Hippocampal formation (tissue), 2 donors: ENCODE measurements at places on chromosomes 6 and 20.

DNA sequence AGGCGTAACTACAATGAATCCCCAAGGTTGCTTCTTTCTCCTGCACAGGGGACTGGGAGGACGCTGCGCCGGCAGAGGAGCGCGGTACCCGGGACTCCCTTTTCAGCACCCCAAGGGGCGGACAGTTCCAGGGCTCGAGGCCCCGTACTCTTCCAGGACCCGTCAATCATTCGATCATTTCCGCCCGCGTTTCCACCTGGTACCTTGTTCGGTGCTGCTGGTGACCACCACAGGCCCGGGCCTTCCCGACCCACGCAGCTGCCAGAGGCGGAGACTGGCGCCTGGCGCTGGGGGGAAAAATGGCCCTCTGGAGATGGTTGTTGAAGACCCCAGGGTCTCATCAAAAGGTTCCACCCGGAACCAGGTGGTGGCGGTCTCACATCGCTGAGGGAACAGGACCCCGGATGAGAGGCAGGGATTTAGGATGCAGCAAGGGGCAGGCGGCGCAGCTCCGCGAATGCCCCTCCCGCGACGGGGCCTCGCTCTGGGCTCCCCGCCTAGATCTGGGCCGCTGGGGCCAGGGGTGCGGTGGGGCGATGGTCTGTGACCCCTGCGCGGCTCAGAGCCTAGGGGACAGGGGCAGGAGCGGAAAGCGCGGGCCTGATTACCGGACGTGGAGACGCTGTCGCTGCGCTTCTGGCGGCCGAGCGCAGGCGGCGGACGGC lies 744 bp downstream of the VSX1 start:
- no peak for DNase-seq

- DNase-seq: no peak
Observed at GRCh38 chr6:38755874-38756273, 40.8 kb downstream of the DNAH8 start.

DNA sequence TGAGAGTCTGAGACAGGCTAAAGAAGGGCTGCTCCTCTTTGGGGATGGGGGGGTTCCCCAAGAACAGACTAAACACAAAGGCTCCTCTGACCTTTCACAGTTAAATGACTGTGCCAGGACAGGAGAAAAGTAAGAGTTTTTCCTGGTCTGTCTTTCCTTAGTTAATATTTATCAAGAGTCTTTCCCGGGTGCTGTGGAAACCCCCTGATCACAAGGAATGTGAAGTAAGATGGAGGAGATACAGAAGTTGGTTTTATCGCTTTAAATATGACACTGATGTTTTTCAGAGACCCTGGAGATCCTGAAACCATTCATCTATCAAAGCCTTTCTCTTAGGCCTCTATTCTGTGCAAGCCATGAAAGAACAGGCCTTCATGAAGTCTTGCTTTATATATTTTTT lies 105.8 kb downstream of the RNF144B start:
- no peak for DNase-seq

- DNase-seq: no peak
Observed at GRCh38 chr6:53624502-53624901, 41.1 kb downstream of the KLHL31 start.

GRCh38 chr6:159084493-159085091 lies 39.8 kb upstream of the TAGAP start:
- DNase-seq: no peak

- no peak for DNase-seq
Observed at GRCh38 chr6:1498491-1499113, 109.2 kb downstream of the FOXF2 start.

DNA sequence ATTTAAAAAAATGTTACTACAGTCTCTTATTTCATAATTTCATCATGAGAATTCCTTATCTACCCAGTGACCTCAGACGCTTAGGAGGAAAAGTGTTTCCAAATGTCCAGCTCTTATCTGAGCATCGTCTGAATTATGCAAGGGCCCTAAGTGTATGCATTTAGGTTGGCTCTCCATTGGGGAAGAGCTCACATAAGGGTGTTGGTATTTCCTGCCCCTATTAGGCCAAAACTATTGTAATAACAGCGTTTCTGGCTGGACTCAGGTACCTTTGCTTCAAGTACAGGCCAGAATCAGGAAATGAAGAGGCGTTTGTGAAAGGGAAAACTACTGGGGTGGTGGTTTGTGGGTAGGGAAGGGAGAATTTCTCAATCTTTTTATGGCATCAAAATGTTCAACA lies 40.4 kb upstream of the SGK1 start:
- DNase-seq: no peak

- no peak for DNase-seq
Observed at GRCh38 chr6:150189122-150189521, 46.3 kb downstream of the PPP1R14C start.

- no peak for DNase-seq
Observed at GRCh38 chr20:41621421-41621820, 3.2 kb upstream of the CHD6 start.

DNA sequence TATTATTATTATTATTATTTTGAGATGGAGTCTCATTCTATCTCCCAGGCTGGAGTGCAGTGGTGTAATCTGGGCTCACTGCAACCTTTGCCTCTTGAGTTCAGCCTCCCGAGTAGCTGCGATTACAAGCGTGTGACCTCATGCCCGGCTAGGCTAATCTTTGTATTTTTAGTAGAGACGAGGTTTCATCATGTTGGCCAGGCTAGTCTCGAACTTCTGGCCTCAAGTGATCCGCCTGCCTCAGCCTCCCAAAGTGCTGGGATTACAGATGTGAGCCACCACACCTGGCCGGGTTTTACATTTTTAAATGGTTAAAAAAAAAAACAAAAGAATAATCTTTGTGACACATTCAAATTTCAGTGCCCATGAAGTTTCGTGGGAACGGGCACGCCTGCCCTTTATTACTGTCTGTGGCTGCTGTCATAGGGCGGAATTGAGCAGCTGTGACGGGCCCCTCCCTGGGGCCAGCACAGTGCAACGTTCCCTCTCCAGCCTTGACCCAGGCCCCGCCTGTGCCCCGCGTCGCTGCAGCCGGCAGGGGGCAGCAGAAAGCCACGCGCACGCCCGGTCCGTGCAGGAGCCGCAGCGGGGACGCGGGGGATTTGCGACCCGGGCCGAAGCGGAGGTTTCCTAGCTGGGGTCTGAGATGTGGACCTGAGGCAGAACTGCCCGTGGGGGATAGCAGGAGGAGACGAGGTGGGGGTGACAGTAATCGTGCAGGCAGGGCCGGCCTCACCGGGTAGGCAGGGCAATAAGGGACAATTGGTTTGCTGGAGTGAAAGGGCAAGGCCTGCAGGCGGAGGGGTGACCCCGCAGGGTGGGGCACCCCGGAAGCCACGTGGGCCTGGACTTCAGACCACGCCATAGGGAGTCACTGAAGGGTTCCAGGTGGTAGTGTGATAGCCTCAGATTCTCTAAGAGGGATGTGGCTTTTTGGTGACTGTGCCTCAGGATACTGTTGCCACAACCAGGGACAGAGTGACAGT lies 54.3 kb downstream of the SYTL3 start:
- peak; percentile 49 for DNase-seq

DNA sequence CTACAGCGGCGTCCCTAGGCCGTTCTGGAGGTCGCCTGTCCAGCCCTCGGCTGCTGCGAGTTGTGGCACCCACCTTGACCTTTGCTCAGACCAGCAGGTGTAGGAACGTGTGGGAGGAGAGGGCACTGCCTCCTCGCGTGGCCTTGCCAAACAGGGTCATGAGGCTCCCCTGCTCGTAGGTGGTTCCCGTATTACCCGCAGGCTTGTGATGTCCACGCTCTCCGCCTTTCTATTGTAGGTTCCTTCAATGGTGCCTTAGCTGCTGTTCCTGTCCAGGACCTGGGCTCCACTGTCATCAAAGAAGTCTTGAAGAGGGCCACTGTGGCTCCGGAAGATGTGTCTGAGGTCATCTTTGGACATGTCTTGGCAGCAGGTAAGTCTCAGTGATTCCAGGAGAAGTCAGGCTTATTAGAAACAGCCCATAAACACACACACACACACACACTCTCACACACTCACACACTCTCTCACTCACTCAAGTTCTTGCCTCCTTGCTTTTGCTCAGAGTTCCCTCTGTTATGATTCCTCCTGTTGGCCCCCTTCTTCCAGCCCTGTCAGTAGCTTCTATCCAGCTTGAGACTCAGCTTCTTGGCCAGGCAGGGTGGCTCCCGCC lies 942 bp downstream of the ACAT2 start:
- DNase-seq: no peak

DNA sequence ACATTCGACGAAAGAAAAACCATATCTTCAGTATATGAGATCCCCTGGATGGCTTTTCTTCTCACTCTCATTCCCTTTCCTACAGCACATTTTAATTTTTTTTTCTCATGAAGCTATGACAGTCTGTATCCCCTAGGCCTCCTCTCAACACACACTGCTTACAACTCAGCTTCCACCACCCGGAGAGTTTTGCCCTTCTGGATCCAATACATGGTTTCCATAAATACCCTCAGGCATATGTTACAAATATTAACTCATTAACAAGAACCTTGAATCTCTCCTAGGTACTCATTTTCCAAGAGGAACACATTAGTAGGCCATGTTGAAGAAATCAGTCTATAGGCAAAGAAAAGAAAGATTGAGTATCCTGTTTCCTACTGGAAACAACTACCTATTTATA lies 44.0 kb downstream of the PAK5 start:
- DNase-seq: no peak

GRCh38 chr20:478949-479429 lies 16.7 kb upstream of the TBC1D20 start:
- no peak for DNase-seq

DNA sequence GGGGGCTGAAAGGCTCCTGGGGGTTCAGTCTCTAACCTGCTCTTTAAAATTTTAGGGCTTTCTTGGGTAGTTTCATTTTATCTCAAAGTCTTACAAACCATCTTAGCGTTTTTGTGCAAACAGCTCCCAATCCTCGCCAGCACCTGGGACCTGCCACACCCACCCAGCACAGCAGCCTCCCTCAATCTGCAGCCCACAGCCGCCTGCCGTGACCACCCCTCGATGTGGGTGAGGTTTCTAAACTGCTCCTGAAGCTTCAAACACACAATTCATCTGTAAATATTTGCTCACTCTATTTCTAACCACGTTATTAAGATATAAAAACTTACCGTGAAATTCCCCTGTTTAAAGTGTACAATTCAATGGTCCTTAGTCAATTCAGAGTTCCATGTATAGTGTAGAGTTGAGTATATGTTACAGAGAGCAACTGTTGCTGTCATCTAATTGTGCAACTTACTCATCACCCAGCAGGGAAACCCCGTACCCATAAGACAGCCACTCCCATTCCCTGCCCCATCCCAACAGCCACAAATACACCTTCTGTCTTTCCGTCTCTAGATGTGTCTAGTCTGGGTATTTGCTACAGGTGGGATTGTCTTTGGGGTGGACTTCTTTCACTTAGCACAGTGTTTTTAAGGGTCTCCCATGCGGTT lies 381.0 kb downstream of the TAF4 start:
- no peak for DNase-seq

DNA sequence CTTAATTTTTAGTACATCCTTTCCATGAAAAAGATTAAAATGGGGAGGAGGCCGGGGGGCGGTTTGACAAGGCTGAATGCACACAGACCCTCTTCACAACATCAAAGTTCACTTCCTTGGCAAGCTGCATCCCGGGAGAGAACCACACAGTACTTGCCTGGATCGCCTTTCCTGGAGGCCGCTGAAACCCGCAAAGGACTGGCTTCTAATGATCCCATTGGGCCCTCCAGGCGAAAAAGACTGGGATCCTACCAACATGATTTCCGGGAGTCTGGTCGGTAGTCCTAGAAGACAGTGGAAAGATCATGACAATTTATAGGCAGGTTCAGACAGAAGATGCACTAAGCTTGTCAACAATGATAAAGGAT lies 60.2 kb downstream of the RIPOR2 start:
- DNase-seq: no peak

DNA sequence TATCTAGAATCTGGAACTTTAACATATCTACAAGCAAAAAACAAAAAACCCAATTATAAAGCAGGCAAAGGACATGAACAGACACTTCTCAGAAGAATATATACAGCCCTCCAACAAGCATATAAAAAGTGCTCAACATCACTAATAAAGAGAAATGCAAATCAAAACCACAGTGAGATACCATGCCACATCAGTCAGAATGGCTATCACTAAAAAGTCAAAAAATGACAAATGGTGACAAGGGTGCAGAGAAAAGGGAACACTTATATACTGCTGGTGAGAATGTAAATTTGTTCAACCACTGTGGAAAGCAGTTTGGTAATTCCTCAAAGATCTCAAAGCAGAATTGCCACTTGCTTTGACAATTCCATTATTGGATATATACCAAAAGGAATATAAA lies 215.0 kb upstream of the EYS start:
- no peak for DNase-seq

GRCh38 chr6:81242624-81243023 lies 509.9 kb downstream of the TENT5A start:
- no peak for DNase-seq

GRCh38 chr20:10648651-10649050 lies 25.1 kb downstream of the JAG1 start:
- DNase-seq: no peak

GRCh38 chr6:155377061-155377460 lies 62.8 kb upstream of the TFB1M start:
- DNase-seq: no peak

DNA sequence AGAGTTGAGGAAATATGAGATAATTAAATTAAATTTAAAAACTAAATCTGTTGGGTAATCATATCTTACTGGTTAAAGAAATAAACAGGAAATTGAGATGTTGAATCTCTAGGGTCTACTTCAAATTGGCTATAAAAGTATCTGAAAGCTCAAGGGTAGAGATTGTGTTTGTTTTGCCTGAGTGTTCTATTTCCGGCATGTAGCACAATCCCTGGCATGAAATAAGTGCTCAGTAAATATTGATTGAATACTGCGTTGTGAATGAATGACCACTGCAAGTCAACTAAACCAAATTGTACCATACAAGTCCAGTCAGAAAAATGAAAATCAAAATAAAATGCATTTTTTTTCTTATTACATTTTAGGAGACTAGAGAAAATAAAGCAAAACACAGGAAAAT lies 709.8 kb downstream of the EPM2A start:
- no peak for DNase-seq

DNA sequence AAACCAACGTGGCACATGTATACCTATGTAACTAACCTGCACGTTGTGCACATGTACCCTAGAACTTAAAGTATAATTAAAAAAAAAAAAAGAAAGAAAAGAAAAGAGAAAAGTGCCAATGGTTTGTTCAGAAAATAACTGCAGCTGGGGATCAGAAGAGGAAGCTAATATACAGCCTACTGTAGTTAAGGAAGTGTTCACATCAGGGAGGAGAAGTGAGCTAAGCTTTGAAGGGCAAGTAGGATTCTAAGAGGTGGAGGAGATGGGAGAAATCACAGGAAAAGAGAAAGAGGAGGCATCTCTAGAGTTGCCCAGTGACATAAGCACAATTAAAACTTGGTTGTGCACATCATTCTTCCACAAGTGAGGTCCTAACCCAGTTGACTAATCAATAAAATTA lies 214.4 kb upstream of the DTNBP1 start:
- no peak for DNase-seq

- DNase-seq: peak; percentile 59
Observed at GRCh38 chr6:24494821-24495795, at the start of gene ALDH5A1. TSS of gene ALDH5A1 (plus strand) at chr6:24494969. CDS start at chr6:24494997, 28 bp downstream.

DNA sequence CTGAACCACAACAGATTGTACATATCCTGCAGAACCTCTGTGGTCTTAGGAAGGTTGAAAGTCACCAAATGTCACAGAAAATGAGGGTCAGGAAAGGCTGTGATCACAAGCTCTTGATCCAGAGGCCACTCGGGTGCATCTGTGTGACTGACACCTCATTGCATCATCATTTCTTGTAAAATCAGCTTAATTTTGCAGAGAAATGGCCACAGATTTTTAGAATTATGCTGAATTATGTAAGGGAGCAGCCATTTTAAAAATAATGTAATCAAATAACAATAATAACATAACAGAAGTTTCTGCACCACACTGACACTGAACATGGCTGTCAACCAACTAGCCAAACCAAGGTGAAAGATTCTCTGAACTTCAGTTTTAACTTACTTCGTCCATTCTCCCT lies 32.5 kb upstream of the PRND start:
- no peak for DNase-seq
